Karpas-422 (cell line): ENCODE measurements at places on chromosomes 13 and 19.

GRCh38 chr19:12052091-12052496 lies 667 bp downstream of the ZNF878 start:
- DNase-seq: no peak

DNA sequence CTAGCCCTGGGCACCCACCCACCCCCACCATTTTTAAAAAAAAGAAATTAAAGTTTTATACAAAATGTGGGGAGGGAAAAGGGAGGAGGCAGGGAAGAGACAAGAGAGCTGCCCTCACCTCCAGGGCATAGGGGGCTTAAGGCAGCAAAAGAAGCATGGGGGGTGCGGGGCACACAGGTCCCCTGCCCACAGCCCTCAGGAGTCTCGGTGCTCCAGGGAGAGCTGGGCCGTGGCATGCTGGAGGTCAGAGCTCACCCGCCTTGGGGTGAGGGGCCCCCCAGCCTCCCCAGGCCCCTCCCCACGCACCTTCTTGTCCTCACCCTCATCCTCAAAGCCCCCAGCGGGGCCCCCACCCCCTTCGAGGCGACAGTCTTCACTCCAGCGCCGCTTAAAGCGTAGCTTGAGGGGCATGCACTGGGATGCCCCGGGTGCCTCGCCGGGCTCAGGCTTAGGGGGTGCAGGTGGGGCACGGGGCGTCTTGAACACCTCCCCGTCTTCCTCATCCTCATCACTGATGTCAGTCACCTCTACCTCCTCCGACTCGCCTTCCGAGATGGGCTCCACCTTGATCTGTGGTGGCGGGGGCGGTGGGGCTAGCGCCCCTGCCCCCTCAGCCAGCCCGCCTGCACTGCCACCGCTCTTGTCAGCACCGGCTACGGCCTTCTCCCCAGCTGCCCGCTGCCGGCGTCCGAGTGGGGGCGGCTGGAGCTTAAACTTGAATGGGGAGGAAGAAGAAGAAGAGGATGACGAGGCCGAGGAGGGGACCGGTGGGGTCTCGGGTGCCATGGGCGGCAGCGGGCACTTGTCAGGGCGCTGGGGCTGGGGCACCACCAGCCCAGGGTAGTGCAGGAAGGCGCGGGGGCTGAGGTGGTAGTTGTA lies 6.1 kb upstream of the GSK3A start:
- DNase-seq: no peak

GRCh38 chr19:11016631-11017030 lies 55.8 kb downstream of the SMARCA4 start:
- DNase-seq: no peak

- DNase-seq: no peak
These were observed 2857.0 kb upstream of the PCDH20 start for GRCh38 chr13:64272681-64273080.
